ENCODE measurements at places on chromosomes 7 and 10.

- no peak for DNase-seq
These were observed 124.8 kb upstream of the PRKCQ start for GRCh38 chr10:6704896-6705295.

DNA sequence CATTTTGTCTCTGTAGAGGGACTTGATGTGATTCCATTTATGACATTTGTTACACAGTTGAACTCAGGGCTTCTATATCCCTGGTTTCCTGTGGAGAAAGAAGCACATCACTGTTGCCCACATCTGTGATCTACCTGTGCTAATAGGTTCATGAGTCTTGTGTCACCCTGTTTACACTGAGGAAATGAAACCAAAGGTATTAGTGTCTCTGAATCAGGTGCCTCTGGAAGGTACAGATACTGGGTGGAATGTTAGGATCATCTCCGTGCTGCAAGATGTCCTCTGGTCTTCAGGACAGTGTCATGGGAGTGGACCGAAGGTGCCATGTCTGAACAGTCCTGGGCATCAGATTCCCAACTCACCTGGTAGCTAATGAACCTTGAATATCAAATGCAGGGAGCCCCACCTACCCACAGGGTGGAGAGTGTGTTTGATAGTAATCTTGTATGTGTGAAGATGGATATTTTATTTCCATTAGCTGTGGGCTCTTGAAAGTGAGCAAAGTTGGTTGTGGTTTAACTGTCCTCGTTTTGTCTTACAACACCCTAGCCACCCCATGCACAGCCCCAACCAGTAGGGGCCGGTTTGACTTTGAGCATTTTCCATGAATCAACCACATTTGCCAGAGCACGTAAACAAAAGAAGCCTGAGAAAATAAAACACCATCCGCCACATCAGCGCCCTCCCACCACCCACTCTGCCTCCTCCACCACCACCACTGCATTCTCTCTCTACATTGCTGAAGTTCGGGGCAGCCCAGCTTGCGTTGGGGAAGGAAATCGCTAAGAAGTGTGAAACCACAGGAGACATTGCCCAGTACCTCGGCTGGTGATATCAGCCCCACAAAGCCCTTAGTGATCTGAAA lies 40.7 kb downstream of the TARP start:
- peak; percentile 68 for DNase-seq

DNA sequence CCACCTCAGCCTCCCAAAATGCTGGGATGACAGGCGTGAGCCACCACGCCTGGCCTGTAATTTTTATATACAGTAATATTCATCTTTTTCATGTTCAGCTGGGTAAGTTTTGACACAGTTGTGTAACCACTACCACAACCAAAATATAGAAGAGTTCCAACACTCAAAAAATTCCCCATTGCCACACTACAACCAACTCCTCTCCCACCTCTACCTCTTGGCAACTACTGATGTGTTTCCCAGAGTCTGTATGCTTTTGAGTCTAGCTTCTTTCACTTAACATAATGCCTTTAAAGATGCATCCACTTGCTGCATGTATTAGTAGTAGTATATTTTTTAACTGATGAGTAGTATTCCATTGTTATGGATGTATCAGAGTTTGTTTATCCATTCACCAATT lies 90.7 kb downstream of the SRPK2 start:
- no peak for DNase-seq

DNA sequence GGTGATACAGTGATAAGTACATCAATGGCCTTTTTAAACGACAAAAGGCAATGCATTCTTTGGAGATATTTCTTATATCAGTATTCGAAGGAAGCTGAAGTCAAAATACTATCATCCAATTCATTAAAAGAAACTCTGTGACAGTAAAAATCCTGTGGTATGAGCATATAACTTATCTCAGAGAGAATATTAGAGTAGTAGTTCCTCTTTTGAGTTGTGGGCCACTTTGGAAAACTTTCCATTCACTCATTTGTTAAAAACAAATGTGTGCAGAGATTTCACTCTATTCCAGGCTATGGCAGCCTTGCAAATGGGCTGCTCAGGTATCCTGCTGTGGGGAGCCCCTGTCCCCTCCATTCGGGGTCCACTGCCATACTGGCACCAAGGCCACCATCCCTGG lies 55.3 kb upstream of the ZNF438 start:
- no peak for DNase-seq

DNA sequence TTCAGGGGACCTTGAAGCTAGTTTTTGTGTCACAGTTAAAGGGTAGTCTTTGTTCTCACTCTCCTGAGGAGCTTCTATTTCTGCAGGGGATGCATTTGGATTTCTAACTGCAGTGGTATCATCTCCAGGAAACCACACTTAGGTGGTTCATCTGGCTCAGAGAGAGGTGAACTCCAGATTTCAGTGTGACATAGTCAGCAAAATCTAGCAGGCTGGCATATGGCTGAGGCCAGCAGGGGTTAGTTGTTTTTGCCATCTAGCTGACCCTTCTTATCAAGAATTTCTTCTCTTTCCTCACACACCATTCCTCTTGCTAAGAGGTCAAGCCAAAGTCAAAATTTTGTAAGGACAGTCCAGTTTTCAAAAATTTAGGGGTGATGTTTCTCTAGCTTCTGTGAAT lies 248.2 kb downstream of the REEP3 start:
- no peak for DNase-seq

- DNase-seq: no peak
These were observed 12.4 kb upstream of the FZD1 start for GRCh38 chr7:91251877-91252276.

DNA sequence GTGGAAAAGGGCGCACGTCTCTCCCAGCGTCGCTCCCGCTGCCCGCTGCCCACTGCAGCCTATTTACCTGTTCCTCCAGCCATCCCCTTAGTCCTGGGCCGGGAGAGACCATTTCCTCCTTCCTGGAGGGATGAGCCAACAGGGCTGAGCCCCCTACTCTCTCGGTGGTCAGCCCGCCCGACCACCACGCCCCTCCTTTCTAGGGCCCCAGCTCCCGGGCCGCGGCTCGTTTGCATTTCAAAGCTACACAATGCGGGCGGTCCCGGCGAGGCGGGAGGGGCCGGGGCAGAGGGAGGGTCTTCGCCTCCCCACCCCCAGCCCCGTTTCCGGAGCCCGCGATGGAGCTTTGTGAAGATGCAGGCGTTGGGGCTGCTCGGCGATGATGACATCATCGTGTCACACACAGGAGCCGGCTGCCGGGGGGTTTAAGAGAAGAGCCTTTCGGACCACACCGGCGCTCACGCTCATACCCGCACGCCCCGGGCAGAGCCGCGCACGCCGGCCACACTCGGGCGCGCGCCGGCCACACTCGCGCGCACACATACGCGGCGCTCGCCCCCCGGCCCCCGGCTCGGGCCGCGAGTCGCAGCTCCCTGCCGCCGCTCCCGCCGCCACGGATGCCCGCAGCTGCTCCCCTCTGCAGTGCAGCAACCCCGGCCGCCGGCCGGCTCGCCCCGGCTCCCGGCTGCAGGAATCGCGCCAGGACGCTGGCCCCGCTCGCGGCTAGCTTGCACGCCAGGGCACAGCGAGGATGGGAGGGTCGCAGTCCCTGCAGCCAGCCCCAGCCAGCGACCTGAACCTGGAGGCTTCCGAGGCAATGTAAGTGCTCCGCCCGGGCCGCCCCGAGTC lies 107.7 kb upstream of the BTBD16 start:
- no peak for DNase-seq

DNA sequence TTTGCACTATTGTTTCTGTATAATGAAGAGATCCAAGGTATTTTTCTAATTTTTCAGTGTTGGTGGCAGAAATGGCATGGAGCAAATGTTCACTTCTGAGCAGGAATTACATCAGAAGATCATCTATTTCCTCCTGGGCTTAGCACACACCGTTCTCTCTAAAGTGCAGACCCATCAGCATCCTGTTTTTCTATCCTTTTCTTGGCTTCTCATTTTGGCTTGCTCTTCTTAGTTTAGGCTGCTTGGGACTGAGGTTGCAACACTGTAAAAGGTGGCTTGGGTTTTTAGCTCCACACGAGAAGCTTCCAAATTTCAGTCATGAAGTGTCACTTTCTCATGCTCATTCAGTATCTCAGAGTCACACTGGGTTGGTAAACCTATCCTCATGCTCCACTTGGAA lies 79.9 kb upstream of the SMIM30 start:
- no peak for DNase-seq

- no peak for DNase-seq
These were observed 18.1 kb upstream of the PALS2 start for GRCh38 chr7:24555184-24555583.

DNA sequence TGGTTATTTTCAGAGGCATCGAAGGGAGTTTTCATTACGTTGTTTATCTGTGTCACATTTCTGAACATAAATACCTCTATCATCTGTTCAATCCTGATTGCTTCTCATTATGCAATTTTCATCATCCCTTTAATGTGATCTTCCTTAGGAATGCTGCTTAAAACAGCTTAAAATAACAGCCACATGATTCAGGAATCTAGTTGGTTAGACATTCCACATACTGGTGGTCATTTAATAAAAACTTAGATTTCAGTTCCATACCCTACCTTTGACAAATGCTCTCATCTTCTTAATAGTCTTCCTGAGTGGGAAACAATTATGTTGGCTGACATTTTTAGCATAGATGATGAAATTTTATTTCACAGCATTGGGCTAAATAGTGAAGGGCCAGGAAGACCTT lies 191.3 kb upstream of the CDCA7L start:
- DNase-seq: peak; percentile 33

DNA sequence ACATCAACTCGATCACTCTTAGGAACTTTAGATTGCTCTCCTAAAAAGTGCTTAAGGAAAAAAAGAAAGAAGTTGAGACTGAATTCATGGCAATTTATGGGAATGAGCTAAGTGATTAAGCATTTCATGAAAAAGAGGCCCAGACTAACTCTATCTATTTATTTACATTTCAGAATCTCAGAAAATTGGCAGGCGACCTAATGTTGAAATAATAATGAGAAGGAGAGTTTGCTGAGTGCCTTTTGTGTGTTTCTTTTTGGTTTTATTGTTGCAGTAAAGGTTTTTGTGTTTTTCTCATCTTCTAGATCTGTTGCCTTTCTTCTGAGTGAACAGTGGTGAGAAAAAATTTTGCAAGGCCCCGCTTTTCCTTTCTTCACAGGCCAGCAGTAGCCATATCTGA lies 3.8 kb downstream of the GRK5 start:
- DNase-seq: peak; percentile 80

- DNase-seq: peak; percentile 26
These were observed 263.9 kb upstream of the FZD1 start for GRCh38 chr7:90999989-91000979.

GRCh38 chr10:17075533-17076359 lies 53.9 kb downstream of the CUBN start:
- DNase-seq: peak; percentile 96

- DNase-seq: peak; percentile 63
These were observed 57.8 kb upstream of the LANCL2 start for GRCh38 chr7:55307123-55307916.

DNA sequence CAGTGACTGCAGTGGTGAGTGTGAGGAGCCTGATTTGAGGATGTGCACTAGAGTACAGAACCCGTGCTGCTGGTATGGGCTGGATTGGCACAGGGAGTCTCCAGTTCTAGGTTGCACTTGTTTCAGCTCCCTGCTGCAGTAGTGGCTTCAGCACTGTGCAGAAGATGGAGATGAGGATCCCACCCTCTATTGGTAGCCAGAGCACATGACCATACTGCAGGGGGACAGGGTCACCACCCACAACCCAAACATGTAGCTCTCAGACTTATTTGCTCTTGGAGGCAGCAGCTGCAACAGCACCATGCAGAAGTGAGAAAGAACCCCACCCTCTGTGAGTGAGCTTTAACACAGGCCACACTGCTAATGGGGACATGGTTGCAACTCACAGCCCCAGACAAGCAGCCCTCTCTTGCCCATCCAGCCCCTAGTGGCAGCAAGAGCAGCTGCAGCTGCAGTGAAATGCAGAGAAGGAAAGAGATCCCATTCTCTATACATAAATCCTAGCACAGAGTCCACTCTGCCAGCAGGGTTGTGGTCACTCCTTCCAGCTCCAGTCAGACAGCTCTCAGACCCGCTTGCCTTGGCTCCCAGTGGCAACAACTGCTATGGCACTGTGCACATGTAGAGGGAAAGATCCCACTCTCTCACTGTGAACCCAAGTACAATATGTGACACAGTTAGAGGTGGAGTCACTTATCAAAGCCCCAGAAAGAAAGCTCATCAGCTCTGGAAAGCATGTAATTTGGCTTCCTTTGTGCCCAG lies 51.4 kb upstream of the SCIN start:
- peak; percentile 20 for DNase-seq
